Activated CD4-positive, alpha-beta T cell treated with anti-CD3 and anti-CD28 coated beads, Interleukin-2, Interleukin-6, amounts not matched to agents 100 ng/mL and 50 ng/mL, durations not matched to agents 16 hours and 8 hours (primary cell): ENCODE measurements at places on chromosomes 5 and 9.
A peak's percentile ranks its signal among the peaks of the same experiment; 100 is the strongest.

- DNase-seq: no peak
Observed at GRCh38 chr5:84306601-84307000, 78.1 kb downstream of the EDIL3 start.

- no peak for DNase-seq
Observed at GRCh38 chr9:4794691-4795090, 1.9 kb downstream of the RCL1 start.

- no peak for DNase-seq
Observed at GRCh38 chr5:141121985-141122384, 367 bp downstream of the PCDHB4 start.

DNA sequence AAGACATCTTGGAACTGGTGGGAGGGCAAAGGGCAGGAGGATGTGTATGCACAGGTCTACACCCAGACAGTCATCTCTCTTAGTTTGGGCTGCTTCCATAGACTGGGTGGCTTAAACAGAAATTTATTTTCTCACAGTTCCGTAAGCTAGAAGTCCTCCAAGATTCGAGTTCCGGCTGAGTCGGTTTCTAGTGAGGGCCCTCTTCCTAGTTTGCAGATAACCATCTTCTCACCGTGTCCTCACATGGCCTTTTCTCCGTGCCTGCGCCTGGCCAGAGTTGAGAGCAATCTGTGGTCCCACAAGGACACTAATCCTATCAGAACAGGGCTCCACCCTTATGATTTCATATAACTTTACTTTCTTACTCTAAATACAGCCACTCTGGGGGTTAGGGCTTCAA lies 4.1 kb downstream of the SMIM32 start:
- DNase-seq: no peak

DNA sequence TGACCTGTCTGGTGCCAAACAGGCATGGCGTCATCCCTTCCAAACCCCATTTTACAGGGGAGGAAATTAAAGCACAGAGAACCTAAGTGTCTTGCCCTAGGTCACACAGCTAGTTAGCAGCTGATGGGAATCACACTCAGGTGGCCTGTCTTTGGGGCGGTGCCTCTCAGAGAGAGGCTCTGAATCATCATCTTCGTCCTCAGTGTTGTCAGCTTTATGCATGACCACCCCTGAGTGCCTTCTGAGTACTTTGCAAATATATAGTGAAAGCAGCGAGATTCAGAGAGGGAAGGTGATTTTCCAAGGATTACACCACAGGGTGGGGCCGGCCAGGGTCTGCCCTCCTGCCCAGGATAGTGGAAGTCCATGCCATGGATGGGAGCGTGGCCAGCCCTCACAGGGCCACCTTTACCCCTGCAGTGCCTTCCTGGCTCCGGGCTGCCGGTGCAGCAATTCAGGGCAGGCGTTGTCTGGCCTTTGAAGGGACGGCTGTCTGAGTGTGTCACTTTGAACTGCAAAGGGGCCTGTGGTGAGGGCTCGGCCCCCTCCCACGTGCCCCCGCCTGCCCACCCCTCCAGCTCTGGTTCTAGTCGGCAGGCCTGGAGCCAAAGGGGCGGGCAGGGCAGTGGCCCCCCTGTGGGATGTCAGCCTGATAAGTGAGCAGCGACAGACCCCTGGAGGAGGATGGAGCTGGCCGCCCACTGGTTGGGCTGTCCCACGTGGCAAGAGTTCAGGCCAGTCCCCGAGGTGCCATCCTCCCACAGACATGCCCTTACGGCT lies 16.9 kb downstream of the LMX1B start:
- no peak for DNase-seq

- no peak for DNase-seq
Observed at GRCh38 chr9:91720751-91721705, 229.0 kb downstream of the ROR2 start.

- no peak for DNase-seq
Observed at GRCh38 chr5:171821286-171821685, 35.7 kb downstream of the SMIM23 start.

GRCh38 chr5:97102010-97102470 lies 40.4 kb downstream of the LIX1 start:
- DNase-seq: no peak

GRCh38 chr5:161803-162110 lies 29.5 kb upstream of the LRRC14B start:
- no peak for DNase-seq

GRCh38 chr5:63700241-63700640 lies 262.0 kb downstream of the HTR1A start:
- no peak for DNase-seq

GRCh38 chr5:159510282-159510681 lies 180.0 kb upstream of the IL12B start:
- no peak for DNase-seq

DNA sequence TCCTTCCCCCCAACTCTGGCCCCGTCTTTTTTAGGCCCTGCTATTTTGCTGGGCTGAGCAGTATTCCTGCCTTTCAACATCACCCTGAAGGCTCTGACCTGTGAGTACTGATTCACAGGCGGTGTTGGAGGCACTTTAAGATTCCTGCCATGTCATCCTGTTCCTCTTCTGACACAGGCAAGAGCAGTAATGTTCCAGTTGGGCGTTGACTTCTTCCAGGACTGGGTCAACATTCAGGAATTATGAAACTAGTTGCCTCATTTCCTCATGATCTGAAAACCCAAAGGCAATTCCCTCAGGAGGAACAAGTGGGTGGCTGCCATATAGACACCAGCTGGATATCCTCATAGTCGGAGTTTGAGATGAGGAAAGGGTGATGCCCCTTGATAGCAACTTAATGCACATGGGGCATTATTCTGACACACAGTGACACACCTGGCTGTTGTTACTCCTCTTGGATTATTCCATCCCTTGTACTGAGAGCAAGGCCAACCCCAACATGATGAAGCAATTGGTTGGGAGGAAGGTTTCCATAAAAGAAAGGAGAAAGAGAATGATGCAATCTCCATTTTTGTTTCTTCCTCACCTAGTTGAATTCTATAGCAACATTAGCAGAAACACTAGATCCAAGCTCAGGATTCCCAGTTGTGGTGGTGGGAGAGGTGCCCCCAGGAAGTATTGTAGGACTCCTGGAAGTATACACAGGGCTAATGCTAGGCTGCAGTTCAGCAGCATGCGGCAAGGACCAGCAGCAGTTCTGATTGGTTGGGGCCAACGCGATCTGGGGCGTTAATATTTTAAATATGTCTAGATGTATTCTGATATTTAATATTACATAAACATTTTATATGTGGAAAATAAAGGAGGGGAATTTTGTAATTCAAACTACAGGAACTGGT lies 19.6 kb upstream of the GLRX start:
- DNase-seq: no peak

GRCh38 chr5:34057118-34057517 lies 14.1 kb upstream of the C1QTNF3 start:
- no peak for DNase-seq

- no peak for DNase-seq
Observed at GRCh38 chr9:130328349-130328801, 62.8 kb downstream of the HMCN2 start.

DNA sequence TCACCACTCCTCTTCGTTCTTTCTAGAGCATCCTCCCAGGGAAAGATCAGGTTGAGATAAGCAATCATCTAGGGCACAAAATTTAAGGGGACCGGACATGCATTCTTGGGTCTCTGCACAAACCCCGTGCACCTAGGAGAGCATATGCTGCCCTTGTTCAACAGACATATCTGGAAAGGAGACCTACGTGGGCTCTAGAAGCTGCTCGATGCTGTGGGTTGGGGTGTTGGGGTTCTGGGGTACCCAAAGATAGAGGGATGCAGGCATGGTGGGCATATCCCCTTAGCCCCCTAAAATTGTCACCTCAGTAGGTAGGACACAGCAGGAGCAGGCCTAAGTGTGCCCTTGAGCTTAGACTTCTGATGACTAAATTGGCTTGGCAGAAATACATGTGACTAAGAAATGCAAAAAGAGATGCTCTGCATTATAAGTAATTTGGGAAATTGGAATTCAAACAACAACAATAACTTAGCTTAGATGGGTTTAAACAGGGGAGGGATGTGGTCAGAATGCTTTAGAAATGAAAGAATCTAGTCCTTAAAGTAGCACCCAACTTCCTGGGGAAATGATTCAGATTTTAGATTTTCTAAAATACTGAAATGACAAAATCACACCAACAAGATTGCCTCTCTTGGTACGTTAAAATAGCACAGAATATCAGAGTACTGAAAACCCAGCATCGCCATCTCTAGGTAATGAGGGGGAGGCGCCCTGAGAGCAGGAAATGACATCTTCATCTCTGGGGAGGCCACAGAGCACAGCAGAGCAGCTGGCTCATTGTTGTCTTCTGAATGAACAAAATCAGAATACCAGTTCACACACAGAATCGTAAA lies 172.3 kb downstream of the GNA14 start:
- peak; percentile 90 for DNase-seq

- DNase-seq: peak; percentile 91
Observed at GRCh38 chr9:124286292-124286931, 28.7 kb downstream of the NEK6 start.

DNA sequence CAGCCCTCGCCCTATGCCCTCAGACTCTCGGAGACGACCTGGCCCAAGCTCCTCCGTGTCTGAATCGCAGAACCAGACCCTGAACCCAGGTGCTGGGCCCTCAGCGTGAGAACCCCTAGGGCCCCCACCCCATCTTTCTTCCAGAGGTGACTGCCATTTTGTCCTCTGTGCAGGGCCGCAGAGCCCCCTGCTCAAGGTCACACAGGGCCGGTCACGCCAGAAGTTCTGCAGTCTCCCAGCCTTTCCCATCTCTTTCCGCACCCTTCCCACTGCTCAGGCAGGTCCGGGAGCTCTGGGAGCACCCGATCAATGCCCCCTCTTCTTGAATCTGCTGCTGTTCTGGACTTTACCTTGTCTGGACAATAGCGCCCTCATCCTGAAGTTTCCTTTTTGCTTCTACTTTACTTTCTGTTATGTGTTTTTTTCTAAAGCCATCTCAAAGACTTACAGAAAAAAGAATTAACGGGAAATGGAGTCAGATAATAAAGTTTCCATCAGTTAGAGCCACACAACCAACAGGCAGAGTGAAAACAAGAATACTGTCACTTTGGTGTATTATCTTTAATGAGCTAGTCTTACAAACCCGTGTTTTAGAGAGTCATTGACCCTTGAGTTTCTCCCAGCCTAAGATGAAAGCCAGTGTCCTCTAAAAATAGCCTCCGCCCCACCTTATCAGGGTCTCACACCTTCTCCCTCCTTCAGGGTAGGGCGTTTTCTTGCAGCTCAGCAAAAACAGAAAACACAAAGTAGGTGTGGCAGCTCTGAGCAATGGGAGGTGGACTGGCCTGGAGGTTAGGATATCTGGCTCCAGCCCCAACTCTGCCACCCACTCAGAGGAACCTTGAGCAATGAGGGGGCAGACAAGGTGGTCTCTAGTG lies 1.8 kb downstream of the TMOD1 start:
- no peak for DNase-seq

DNA sequence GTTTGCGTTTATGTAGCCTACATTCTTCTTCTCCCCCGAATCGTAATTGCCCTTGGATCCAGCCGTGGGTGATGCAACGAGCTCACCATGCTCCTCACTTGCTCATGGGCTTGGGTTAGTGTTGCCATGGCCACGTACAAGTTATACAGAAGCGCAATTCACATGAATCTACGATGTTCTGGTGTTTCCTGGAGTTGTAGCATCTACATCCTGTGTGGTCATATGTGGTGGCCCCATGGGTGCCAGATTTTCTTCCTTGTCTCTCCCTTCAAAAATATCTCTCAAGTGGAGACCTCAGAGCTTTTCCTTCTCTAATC lies 115.3 kb downstream of the TLE4 start:
- DNase-seq: peak; percentile 39

- DNase-seq: no peak
Observed at GRCh38 chr5:59333416-59333815, 560.1 kb downstream of the PDE4D start.

DNA sequence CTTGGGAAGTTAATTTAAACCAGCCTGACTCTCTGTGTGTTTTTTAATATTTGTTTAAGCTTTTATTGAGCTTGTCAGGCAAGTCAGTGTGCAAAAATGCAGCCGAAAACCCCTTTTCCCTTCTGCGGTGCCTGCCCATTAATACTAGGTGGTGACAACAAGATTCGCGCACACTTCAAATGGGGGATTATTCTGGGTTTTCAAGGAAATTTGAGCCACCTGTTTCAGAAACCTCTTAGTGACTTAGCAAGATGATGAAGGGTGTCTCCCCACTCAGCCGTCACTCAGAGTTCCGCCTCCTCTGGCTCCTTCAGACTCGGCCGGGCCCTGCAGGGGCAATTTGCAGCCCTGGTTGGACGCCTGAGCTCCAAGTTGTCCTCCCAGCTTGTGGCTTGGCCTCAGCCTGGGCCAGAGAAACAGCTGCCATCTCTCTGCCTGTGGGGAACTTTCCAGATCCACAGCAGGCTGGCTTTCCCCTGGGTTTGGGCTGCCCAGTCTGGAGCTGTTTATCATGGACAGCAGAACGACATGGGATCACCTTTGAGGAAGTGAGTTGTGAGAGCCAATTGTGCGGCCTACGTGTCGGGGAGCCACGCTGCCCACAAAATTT lies 75.9 kb downstream of the SPRY4 start:
- no peak for DNase-seq

- DNase-seq: peak; percentile 35
Observed at GRCh38 chr9:33140401-33141360, 26.5 kb downstream of the B4GALT1 start.

GRCh38 chr9:107288701-107289100 lies 5.6 kb downstream of the RAD23B start:
- DNase-seq: no peak

DNA sequence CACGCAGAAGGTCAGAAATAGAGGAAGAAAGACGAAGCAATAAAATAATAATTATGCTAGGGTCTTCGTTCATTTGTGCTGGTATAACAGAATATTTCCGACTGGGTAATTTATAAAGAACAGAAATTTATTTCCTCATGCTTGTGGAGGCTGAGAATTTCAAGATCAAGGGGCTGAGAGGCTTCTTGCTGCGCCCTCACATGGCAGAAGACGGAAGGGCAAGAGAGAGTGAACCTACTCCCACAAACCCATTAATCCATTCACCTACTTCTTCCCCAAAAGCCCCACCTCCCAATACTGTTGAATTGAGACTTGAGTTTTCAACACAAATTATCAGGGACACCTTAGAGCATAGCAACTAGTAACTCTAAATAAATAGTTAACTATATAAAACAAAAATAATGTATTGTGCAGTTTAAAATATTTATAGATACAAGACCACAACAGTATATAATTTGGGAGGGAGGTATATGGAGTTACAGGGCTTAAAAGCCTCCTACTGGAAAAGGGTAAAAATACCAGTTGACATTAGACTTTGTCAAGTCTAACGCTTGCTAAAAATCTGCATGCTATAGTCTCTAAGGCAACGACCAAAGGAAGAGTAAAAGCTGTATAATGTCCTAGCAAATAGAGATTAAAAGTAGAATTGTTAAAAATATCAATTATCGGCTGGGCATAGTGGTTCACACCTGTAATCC lies 40.3 kb upstream of the NAA35 start:
- peak; percentile 42 for DNase-seq

DNA sequence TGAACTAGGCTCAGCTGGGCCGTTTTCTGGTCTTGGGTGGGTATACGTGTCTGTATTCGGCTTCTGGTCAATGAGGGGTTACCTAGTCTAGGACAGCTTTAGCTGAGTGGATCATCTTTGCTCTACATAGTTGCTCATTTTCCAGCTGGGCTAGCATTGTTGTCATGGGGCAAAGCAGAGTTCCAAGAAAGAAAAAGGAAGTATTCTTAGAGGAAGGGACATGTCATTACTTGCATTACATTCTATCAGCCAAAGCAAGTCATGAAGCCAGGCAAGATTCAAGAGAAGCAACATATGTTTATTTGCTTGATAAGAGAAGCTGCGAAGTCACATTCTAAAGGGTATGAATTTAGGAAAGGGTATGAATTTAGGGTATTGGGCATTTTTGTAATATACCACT lies 396.5 kb downstream of the ZNF608 start:
- DNase-seq: no peak

- DNase-seq: no peak
Observed at GRCh38 chr5:52804981-52805380, 17.3 kb downstream of the ITGA1 start.
